Renal cortical epithelial cell (primary cell): ENCODE measurements at places on chromosomes 7 and 10. TPM values are rescaled to one million over a fixed set of nuclear protein-coding genes. Genes with fewer than 3 reads are reported as not detected.
A peak's percentile ranks its signal among the peaks of the same experiment; 100 is the strongest.

- DNase-seq: no peak
Observed at GRCh38 chr7:104328296-104328969, at the start of gene LHFPL3. LHFPL3 (plus strand) TSS chr7:104328603.

DNA sequence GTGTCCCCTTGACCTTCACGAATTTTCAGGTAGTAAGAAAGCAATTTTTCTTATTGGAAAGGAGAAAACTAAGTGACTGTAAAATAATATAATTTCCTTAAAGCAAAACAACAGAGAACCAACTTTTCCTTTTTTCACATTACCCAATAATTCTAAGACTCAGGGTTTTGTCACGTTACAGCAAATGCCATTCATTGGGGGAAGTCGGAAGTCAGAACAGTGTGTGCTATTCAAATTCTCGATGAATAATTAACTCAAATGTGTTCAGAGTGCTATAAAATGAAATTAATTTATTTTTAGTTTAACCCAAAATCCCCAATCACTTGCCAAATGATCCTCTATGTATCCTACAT is 40.0 kb downstream of the DIP2C start:
- DNase-seq: peak; percentile 91

GRCh38 chr7:30091491-30091912 is 43.3 kb upstream of the MTURN start:
- peak; percentile 83 for DNase-seq

Gene WASL
- total RNA-seq: 14.9 and 32.5 TPM in 2 replicates

Gene SFTPA1
- total RNA-seq: not detected in 2 replicates
